DMS 273 treated with DMSO at 0.1 percent for 48 hours (cell line): ENCODE measurements at places on chromosomes 6 and 20.

DNA sequence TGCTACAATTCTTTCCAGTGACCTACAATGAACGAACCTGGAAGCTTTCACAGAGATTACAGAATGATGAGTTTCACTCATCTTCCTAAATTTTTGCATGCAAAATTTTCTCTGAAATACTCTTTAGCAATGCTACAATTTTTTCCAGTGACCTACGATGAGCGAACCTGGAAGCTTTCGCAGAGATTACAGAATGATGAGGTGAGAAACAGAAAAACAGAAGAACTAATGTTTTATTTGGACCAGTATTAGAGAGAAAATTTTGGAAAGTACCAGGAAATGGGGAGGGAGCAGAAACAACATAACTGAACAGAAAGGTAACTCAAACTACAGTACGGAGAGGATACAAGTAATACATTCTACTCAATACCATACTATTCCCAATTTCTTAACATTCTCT, 75.0 kb downstream of the IBTK start:
- no peak for DNase-seq

- no peak for DNase-seq
These were observed 307.3 kb upstream of the SUPT3H start for GRCh38 chr6:45685076-45685475.

DNA sequence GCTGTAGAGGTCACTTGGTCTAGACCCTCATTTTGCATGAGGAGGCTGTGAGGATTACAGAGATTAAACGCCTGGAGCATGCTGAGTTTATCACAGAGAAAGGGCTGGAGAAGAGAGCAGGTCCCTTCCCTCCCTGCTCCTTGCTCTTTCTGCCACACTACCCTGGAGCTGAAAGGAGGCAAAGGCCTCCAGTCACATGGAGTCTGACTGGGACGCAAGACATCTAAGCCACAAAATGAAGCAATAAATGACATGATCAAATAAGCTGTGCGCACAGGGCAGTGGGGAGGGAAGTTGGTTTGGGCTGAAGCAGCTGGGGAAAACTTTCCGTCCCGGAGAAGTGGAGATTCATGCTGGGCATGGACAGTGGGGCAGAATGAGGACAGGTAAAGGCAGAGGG, 33.3 kb downstream of the ATXN1 start:
- DNase-seq = no peak

- DNase-seq = peak; percentile 14
These were observed 50.3 kb upstream of the GFRAL start for GRCh38 chr6:55276745-55277530.

- no peak for DNase-seq
These were observed 254.8 kb upstream of the CHD6 start for GRCh38 chr20:41872930-41873329.

DNA sequence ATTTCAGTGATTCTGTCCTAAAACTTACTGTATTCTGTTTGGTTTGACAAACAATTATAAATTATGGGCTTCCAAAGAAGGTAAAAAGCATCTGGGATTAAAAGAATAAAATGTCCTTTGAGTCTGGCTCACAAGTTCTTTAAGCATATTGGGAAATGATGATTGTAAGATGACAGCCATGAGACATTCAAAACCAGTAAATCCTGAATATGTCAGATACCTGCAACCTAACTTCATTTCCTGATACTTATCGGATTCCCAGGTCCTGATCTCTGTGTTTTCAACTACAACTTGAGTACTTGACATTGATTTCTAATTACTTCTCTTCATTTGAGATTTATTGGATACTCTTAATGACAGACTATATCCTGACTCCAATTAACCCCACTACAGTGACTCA, 446.6 kb downstream of the GRIK2 start:
- DNase-seq = no peak

GRCh38 chr6:107061125-107062020, 33.4 kb downstream of the MTRES1 start:
- DNase-seq = no peak

DNA sequence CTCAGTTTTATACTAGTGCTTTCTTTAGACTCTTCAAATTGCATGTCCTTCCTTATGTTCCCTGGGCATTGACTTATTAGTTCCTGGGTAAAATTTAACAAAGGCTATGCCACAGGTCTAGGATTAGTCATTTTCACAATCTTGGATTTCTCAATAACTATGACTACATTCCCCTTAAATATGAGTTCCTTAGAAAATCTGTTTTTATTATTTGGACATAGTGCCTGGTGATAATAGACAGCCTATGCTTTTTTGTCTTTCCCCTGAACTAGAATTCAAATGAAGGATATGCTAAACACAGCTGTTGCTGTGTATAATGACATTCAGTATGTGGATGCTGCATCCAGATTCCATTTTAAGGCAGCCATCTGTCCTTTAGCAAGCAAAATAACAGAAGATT, 1252.8 kb upstream of the GJE1 start:
- peak; percentile 50 for DNase-seq

DNA sequence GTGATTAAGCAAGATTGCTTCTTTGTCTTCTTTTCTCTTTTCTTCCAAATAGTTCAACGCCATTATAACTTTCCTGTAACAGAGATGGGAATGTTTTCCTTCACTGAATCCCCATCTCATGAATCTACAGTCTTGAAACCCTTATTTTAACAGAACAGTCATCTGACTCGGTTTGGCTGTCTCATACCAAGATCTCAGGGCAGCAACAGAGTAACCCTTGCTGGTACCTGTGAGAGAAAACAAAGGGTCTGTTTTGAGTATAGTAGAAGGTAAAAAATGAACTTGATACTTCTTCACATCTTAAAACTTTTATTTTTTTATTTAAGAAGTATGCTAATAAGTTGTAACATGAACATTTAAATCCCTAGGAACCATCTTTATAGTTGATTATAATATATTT, 19.6 kb upstream of the DSE start:
- no peak for DNase-seq

- no peak for DNase-seq
These were observed 4.0 kb downstream of the ID4 start for GRCh38 chr6:19841181-19841580.

GRCh38 chr6:76490456-76490855, 418.0 kb upstream of the IMPG1 start:
- DNase-seq = no peak

GRCh38 chr6:34745277-34746103, 11.8 kb upstream of the SNRPC start:
- DNase-seq = no peak

DNA sequence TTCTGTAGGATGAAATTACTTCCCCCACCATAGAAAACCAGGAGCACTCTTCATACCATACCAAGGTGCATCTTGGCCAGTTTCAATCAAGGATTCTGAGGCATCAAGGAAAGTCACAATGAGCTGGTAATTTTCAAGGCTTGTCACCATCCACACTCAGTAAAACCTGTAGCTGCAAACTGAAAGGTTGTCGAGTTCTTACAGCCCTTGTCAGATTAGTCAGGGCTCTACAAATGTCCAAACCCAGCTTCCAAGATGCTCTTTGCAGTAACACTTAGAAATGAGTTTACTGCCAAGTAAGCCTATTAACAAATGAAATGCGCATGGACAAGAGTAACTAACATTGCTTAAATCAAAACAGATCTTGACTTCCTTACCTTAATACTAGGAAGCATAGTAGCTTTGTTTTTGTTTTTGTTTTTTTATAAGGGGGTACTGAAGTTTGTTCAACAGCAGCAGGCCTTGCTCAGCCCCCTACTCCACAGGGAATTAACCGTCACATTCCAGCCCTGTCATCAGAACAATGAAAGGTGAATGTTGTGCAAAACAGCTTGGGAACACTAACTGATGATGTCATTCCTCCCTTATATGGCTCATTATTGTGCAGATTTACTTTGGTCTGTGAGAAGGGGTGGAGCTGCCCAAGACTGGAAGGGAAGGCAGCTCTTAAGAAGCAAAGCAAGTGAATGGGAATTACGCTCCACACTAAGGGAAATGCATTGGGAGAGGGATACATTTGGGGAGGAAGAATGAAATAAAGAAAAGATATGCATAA, 49.9 kb upstream of the TMEM30A start:
- no peak for DNase-seq

- no peak for DNase-seq
These were observed 70.8 kb upstream of the AHI1 start for GRCh38 chr6:135568379-135568778.

DNA sequence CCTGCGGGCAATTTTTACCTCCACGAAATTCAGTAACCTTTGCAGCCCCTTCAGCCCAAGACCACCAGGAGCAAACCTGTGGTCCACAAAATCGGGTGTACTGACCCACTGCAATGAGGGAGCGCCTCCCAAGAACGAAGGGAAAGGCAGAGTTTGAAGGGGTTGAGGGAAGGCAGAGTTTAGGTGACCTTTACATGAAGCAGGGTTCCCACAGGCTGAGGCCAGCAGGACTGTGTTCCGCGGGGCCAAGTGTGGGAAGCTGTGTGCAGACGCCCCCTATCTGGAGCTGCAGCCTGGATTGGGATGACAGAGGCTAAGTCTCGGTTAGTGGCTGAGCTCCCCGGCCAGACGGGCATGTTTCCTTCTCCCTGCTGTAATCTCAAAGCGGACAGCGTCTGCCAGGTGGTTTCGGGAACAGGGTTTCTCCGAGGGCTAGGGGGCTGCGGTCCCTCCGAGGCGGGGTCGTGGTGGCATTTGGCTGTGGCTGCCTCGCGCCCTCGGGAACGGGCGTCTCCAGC, 826 bp upstream of the PYGB start:
- peak; percentile 22 for DNase-seq

GRCh38 chr20:25539742-25540672, 45.3 kb downstream of the NINL start:
- peak; percentile 6 for DNase-seq
